Effector memory CD8-positive, alpha-beta T cell (primary cell): ENCODE measurements at places on chromosomes 1 and 21.

GRCh38 chr1:228083871-228084278 lies 1.4 kb downstream of the ARF1 start:
- no peak for DNase-seq

GRCh38 chr1:61056573-61057439 lies 25.6 kb upstream of the NFIA start:
- DNase-seq: no peak

GRCh38 chr1:221241592-221241991 lies 362.3 kb downstream of the HLX start:
- DNase-seq: no peak

GRCh38 chr1:102961549-102961948 lies 146.8 kb downstream of the COL11A1 start:
- no peak for DNase-seq
